ENCODE measurements at places on chromosomes 12 and 14. TPM values are rescaled to one million over a fixed set of nuclear protein-coding genes. Genes with fewer than 3 reads are reported as not detected.

CRACR2A gene
- 0.12 TPM for polyA plus RNA-seq

GPD1 gene
- polyA plus RNA-seq: 0.26 TPM

POTEM gene
- 0.25 TPM for polyA plus RNA-seq

KLRC3 gene
- not detected for polyA plus RNA-seq

OTOGL gene
- 0.97 TPM for polyA plus RNA-seq

HCAR2 gene
- not detected for polyA plus RNA-seq

MYO1H gene
- polyA plus RNA-seq: not detected

CYP27B1 gene
- polyA plus RNA-seq: 2.3 TPM

PLEKHD1 gene
- polyA plus RNA-seq: 0.05 TPM

GPR137C gene
- 0.60 TPM for polyA plus RNA-seq

MOAP1 gene
- 42.0 TPM for polyA plus RNA-seq

SSTR1 gene
- polyA plus RNA-seq: 0.08 TPM

All from SK-N-SH (cell line).